ENCODE measurements at places on chromosomes 1 and 21.

DNA sequence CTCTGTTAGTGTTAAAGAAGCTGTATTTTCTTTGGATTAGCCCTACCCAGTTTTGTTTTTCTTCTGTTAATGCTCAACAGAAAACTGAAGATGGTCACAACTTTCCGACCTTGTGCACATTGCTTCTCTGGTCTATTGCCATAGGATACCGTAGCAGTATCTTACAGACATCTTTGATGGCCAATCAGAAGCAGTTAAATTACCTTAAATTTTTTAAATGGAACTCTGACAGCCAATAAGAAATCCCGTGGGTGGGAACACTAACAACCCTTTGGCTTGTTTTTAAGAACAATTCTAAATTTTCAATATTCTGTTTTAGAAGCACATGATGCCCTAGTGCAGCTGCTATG, 17.2 kb downstream of the NFYC start:
- no peaks in the 10 kb centered on the region for H3K36me3 ChIP-seq
- no peaks in the 10 kb centered on the region for H3K27me3 ChIP-seq
- no peak for DNase-seq
- H3K4me1 ChIP-seq, result peaks cover 43% of the 10 kb centered on the region

GRCh38 chr1:179820226-179820970, 57.2 kb downstream of the TOR1AIP2 start:
- no peak for DNase-seq
- peaks cover 11% of the 10 kb centered on the region for H3K27me3 ChIP-seq
- H3K4me3 ChIP-seq, result no peak overlapping the region
- H3K36me3 ChIP-seq, result no peaks in the 10 kb centered on the region
- H3K4me1 ChIP-seq, result no peaks in the 10 kb centered on the region
- no peak overlapping the region for H3K27ac ChIP-seq

- no peak overlapping the region for H3K4me3 ChIP-seq
- DNase-seq, result no peak
- H3K27me3 ChIP-seq, result no peaks in the 10 kb centered on the region
Observed at GRCh38 chr1:118360817-118361216, 175.8 kb upstream of the SPAG17 start.

DNA sequence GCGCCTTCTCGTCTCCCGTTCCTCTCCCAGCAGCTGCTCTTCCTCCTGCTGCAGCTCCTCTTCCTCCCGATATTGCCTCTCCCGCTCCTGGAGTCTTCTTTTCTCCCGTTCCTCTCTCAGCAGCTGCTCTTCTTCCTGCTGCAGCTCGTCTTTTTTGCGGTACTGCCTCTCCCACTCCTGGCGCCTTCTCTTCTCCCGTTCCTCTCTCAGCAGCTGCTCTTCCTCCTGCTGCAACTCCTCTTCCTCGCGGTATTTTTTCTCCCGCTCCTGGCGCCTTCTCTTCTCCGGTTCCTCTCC, 5.3 kb downstream of the TCHH start:
- DNase-seq, result no peak
- H3K36me3 ChIP-seq, result no peaks in the 10 kb centered on the region
- H3K27ac ChIP-seq, result no peak overlapping the region
- peak overlapping the region; percentile 79 for H3K4me3 ChIP-seq

DNA sequence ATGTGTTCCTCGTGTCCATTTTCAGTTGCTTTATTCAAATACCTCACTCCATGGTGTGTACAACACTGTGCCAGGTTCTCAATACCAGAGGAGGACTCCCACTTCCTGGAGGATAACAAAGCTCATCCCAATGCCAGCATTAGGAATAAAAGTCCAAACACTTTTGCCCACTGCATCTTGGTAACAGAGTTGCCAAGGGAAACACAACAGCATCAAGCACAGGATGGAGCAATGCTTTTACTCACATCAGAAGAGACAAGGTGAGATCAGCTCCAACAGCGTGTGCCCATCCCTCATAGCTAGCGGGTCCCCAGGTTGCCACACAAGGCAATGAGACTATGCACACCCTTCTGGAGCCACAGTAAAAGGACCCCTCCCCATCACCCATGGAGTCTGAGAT, 2.9 kb downstream of the KRTAP20-4 start:
- H3K27ac ChIP-seq, result no peak overlapping the region
- no peaks in the 10 kb centered on the region for H3K4me1 ChIP-seq
- H3K4me3 ChIP-seq, result no peak overlapping the region
- DNase-seq, result no peak
- H3K36me3 ChIP-seq, result no peaks in the 10 kb centered on the region

GRCh38 chr1:109096120-109096519, 5.6 kb downstream of the TMEM167B start:
- peak overlapping the region; percentile 26 for H3K4me3 ChIP-seq
- H3K27ac ChIP-seq, result peak overlapping the region; percentile 57
- DNase-seq, result peak; percentile 84
- H3K4me1 ChIP-seq, result peaks cover 37% of the 10 kb centered on the region
- H3K36me3 ChIP-seq, result peaks cover 7% of the 10 kb centered on the region

- no peaks in the 10 kb centered on the region for H3K36me3 ChIP-seq
- no peak overlapping the region for H3K4me3 ChIP-seq
- H3K27ac ChIP-seq, result no peak overlapping the region
- DNase-seq, result no peak
Observed at GRCh38 chr1:118878661-118879060, 109.5 kb downstream of the TBX15 start.

DNA sequence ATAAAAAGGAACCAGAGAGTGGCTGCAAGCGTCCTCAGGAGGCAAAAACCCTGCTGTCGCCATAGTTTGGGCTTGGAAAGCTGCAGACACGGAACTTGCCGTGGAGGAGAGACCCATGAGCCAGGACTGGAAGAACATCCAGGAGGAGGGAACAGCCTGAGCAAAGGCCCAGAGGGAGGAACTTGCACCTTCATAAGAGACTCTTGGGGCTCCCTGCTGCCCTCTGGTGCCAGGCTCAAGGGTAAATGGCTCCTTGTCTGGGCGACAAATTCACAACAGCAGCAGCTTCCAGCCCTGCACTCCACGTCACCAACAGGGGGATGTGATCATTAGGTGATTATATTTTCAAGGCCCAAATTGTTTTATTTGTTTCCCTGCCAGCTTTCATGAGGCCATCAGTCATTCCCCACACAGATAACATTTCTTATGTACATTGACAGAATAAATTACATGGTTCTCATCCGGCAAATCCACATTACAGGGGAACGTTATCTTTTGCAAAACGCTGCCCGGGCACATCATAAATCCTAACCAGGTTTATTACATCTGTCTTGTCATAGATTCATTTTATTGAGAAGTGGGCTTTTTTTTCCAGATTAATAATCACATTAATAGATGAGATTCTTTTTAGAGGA, 143.0 kb upstream of the GRIK3 start:
- H3K36me3 ChIP-seq, result no peaks in the 10 kb centered on the region
- peak; percentile 40 for DNase-seq
- no peak overlapping the region for H3K4me3 ChIP-seq
- H3K4me1 ChIP-seq, result no peaks in the 10 kb centered on the region
- H3K27ac ChIP-seq, result no peak overlapping the region
- peaks cover 14% of the 10 kb centered on the region for H3K27me3 ChIP-seq

GRCh38 chr21:29521872-29522271, 223.2 kb downstream of the BACH1 start:
- H3K4me1 ChIP-seq, result no peaks in the 10 kb centered on the region
- DNase-seq, result no peak
- no peaks in the 10 kb centered on the region for H3K27me3 ChIP-seq
- H3K27ac ChIP-seq, result no peak overlapping the region
- no peaks in the 10 kb centered on the region for H3K36me3 ChIP-seq
- H3K4me3 ChIP-seq, result no peak overlapping the region

DNA sequence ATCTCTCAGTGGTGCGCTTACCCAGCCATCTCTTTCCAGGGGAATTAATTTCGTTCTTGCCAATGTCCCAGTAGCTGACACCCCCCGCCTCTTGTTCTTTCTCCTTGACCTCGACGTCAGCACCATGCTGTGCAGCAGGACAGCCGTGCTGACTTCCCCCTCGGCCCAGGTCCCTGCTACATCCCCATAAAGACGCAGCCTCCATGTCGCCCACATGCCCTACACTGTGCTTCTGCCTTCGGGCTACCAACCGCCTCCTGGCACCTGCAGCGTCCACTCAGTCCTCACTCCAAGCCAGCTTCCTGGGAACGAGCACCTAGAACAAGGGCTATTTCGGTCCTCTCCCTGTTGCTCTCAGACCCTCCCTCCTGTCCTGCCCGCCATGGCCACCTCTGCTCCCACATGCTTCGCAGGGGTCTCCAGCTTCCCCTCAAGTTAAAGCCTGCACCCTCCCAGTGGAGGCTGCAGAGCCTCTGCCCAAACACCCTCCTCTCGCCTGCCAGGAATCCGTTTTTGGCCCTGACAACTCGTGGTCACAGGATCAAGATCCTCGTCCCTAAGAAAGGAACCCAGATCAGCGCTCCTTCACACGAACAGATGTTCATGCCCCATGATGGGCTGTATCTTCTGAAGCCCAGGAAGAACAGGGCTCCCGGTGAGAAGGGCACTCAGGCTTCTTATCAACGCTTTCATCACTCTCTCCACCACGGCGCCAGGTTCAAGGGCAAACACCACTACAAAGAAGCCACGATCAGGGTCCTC, 109.7 kb downstream of the NPHP4 start:
- H3K4me3 ChIP-seq, result no peak overlapping the region
- H3K27me3 ChIP-seq, result no peaks in the 10 kb centered on the region
- H3K27ac ChIP-seq, result no peak overlapping the region
- no peaks in the 10 kb centered on the region for H3K4me1 ChIP-seq
- DNase-seq, result no peak

DNA sequence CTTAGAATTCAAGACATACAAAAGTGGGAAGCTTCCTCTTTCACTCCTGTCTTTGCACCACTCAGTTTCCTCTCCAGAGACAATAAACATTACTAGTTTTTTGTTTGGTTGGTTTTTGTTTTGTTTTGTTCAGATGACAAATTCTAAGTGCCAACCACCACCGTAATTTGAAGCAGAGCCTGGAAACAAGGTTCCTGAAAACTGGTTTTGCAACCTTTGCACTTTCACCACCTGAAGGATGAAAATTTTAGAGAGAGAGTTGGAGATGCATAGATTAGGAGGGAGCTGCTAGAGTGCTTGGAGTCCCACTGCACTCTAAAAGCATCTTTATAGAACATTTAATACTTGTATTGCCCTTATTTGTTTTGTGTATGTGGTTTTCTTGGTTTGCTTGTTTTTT, 20.2 kb upstream of the MGST3 start:
- peaks cover 5% of the 10 kb centered on the region for H3K4me1 ChIP-seq
- DNase-seq, result peak; percentile 43
- no peaks in the 10 kb centered on the region for H3K36me3 ChIP-seq
- H3K27me3 ChIP-seq, result no peaks in the 10 kb centered on the region
- no peak overlapping the region for H3K27ac ChIP-seq

- 0 out of 2 replicates have a peak, but pooled peaks cover 4% of the 10 kb centered on the region for H3K36me3 ChIP-seq
- peaks cover 15% of the 10 kb centered on the region for H3K4me1 ChIP-seq
- H3K27ac ChIP-seq, result peak overlapping the region; percentile 71
- no peak overlapping the region for H3K4me3 ChIP-seq
Observed at GRCh38 chr1:199742547-199742946, 285.0 kb upstream of the NR5A2 start.

- no peaks in the 10 kb centered on the region for H3K27me3 ChIP-seq
- H3K27ac ChIP-seq, result no peak overlapping the region
- no peak for DNase-seq
Observed at GRCh38 chr1:100423832-100424337, 71.6 kb downstream of the CDC14A start.

DNA sequence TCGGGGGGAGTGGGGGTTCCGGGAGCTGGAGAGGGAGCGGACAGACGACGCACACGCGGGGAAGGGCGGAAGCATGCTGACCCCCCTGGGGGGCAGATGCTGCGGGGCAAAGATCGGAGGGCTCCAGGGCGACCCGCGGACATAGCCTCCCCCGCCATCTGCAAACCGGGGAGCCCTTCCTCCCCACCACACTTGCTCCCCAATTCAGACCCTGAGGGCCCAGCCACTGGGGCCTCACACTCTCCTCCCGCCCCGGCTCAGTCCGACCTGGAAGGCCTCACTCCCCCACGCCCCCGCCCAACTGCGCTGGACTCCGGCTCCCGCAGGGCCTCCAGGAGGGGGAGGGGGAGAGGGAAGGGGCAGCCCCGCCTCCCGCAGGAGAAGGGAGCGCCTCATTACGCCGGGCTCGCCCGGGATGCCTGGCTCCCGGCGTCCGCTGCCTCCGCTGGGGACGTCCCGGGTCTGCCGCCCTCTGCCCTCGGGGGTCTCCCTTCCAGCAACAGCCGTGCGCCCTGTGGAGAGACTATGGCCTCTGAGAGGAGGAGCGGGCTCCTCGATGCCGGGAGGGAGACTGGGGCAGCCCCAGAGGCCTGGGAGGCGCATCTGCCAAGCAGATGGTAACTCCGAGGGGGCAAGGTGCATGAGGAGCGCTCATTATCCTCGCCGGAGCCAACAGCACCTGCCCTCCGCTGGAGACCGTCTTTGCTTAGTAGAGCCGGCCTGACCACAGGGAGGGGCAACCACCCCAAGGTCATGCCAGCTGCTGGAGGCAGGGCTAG, 636 bp upstream of the CAMK2N1 start:
- peaks cover 24% of the 10 kb centered on the region for H3K4me1 ChIP-seq
- no peaks in the 10 kb centered on the region for H3K27me3 ChIP-seq
- peak overlapping the region; percentile 69 for H3K4me3 ChIP-seq
- peak; percentile 82 for DNase-seq
- peak overlapping the region; percentile 87 for H3K27ac ChIP-seq
- H3K36me3 ChIP-seq, result no peaks in the 10 kb centered on the region

DNA sequence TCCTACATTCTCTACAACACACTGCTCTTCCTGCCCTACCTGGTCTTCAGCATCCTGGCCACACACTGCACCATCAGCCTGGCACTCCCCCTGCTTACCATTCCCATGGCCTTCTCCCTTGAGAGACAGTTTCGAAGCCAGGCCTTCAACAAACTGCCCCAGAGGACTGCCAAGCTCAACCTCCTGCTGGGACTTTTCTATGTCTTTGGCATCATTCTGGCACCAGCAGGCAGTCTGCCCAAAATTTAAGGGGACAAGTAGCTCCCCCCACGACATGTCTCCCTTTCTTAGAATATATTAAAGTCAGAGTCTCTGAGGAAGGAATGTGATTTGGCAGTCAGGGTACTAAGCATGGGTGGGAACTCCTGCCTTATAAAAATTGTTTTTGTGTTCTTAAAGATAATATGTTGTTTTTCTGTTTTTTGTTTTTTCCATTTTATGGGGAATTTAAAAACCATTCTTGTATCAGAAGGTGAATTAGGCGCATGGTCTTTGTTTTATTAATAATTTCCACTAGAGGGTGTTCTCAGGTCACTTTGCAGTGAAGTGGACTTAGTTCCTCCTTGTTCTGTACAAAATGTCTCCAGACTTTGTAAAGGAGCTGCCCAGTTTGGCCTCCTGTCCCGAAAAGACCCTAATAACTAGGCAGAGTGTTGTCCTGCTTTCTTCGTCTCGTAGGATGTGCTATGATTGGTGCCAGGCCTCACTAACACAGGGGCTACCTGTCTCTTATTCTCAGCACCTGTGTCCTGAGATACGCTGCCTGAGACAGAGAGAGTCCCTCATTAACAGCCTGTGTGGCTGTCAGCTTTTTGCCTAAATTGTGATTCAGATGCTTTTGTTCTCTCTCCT, 13.1 kb downstream of the UBIAD1 start:
- no peak overlapping the region for H3K4me3 ChIP-seq
- DNase-seq, result no peak
- no peak overlapping the region for H3K27ac ChIP-seq
- no peaks in the 10 kb centered on the region for H3K4me1 ChIP-seq
- H3K27me3 ChIP-seq, result no peaks in the 10 kb centered on the region

GRCh38 chr1:186496171-186496851, 35.4 kb upstream of the PDC start:
- no peak for DNase-seq
- H3K36me3 ChIP-seq, result no peaks in the 10 kb centered on the region
- no peaks in the 10 kb centered on the region for H3K27me3 ChIP-seq
- peaks cover 21% of the 10 kb centered on the region for H3K4me1 ChIP-seq
- H3K4me3 ChIP-seq, result no peak overlapping the region
